ENCODE measurements at places on chromosomes 7 and 10.

- DNase-seq = no peak
Observed at GRCh38 chr10:48589266-48589665, 15.6 kb downstream of the ARHGAP22 start.

- no peak for DNase-seq
Observed at GRCh38 chr7:150949971-150950491, 28.1 kb downstream of the KCNH2 start.

- no peak for DNase-seq
Observed at GRCh38 chr7:114647518-114647917, 232.9 kb downstream of the FOXP2 start.

GRCh38 chr7:138907850-138908249 lies 73.3 kb downstream of the KIAA1549 start:
- no peak for DNase-seq

- DNase-seq = no peak
Observed at GRCh38 chr7:82851121-82851520, 311.6 kb downstream of the PCLO start.

DNA sequence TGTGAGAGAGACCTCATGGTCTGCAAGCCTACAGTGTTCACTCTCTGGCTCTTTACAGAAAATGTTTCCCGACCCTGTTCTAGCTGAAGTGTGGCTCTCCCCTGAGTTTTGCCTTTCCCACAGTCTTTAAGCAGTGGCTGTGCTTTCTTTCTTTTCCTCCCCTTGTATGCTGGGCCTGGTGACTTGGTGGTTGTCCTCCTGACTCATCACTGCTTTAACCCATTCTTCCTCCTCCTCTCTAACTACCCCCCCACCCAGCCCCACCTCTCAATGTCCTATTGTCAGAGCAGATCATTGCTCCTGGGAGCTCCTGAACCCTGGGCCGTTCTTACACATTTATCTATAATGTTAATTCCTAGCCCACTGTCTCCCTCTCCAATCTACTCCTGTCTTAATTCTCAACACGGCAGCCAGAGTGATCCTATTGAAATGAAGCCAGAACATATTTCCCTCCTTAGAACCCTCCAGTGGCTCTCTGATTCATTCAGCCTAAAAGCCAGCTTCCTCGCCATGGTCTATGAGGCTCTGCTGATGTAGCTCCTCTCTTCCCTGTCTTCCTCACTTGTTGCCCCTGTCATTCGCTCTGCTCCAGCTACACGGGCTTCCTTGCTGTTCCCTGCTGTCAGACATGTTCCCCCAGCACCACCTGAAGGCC lies 55.0 kb downstream of the DENND11 start:
- DNase-seq = no peak

- no peak for DNase-seq
Observed at GRCh38 chr10:12081879-12082557, 13.3 kb downstream of the DHTKD1 start.

DNA sequence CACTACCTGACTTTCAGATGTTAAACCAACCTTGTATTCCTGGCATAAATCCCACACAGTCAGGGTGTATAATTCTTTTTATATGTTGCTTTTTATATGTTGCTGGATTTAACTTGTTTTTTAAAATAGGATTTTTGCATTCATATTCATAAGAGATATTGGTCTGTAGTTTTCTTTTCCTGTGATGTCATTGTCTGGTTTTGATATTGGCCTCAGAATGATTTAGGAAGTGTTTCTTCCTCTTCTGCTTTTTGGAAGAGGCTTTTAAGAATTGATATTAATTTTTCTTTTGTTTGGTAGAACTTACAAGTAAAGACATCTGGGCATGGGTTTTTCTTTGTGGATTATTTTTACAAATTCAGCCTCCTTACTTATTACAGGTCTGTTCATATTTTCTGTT lies 93.1 kb downstream of the CARD11 start:
- DNase-seq = no peak

DNA sequence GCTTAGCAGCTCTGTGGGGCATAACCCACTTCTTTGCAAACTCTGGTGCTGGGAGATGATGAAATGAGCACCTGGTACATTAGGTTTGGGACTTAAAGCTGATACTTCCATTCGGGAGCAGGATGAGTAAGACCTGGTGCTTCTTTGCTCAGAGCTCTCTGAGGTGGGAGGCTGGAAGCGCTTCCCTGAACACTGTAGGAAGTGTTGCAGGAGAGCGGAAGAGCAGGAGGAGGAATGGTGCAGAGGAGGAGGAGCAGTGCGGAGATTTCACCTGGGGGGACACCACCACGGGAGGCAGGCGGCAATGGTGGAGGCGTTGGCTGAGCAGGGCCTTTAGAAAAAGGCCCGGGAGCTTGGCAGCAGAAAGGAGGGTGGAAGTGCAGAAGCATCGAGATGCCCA lies 142.5 kb downstream of the MGMT start:
- DNase-seq = no peak

DNA sequence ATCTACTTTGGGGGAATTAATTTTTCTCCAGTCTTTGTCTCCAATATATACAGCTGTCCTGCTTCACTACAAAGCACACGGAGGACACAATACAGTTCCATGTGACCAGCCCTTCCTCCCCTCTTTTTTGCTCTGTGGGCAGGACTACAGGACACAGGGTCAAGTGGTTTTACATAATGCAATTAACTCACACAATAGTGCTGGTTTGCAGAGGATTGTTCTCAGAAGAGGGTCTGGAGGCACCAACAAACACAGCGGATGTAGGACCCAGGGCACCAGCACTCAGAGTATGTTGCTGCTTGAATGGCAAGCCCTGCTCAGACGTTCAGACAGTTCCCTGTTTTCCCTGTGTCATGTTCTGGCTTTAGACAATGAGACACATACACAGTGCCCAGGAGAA lies 52.0 kb upstream of the NPTX2 start:
- no peak for DNase-seq

- no peak for DNase-seq
Observed at GRCh38 chr7:79497728-79498127, 44.3 kb upstream of the MAGI2 start.

- no peak for DNase-seq
Observed at GRCh38 chr7:53531-53930, 138.8 kb upstream of the FAM20C start.

DNA sequence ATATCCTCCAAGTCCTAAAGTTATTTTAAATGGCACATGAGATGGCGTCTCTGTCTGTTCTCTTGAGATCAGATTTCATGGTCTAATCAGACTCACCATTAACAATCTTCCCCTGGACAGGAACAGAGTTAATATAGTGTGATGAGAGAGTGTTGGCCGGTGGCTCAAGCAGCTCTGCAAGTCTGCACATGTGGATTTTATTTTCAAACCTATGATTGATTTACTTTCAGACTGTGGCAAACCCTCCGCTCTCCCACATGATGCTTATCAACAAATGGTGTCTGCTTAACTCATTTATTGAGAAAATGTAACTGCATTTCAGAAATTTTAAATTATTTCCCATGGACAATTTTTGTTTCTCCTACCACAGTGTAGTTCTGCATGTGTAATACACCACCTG lies 46.5 kb upstream of the HGF start:
- no peak for DNase-seq

- no peak for DNase-seq
Observed at GRCh38 chr7:104820836-104821535, 193.0 kb upstream of the KMT2E start.

GRCh38 chr7:118087126-118087525 lies 96.8 kb upstream of the LSM8 start:
- no peak for DNase-seq

DNA sequence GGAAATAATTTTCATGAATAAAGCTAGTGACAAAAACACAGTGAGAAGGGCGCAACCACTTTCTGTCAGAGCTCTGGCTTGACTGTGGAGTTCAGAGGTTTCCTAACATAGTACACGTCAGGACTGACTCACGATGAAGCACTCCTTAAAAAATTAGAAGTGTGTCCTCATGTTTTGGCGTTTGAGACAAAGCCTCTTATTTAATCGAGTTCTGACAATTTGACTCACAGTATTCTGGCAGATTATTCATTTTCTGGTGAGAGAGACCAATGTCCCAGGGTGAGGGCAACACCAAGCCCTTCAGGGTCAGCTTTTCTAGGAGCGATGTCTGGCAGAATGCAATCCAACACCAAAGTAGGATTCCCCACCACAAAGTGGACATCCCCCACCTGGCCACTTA lies 108.7 kb downstream of the DIP2C start:
- DNase-seq = no peak

DNA sequence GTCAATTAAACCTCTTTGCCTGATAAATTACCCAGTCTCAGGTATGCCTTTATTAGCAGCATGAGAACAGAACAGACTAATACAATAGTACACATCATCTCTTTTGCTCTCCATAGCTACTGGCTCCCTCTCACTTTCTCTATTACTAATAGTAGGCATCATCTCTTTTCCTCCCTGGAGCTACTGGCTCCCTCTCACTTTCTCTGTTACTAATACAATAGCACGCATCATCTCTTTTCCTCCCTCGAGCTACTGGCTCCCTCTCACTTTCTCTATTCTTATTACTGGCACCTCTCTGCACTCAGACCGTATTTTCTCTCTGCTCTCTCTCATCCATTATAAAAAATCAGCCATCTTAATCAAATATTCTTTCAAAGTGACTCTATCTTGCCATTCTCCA lies 37.1 kb downstream of the SLC25A13 start:
- no peak for DNase-seq

GRCh38 chr10:14665865-14666857 lies 108.5 kb downstream of the FAM107B start:
- no peak for DNase-seq

GRCh38 chr10:70913191-70913892 lies 25.0 kb upstream of the PCBD1 start:
- no peak for DNase-seq

DNA sequence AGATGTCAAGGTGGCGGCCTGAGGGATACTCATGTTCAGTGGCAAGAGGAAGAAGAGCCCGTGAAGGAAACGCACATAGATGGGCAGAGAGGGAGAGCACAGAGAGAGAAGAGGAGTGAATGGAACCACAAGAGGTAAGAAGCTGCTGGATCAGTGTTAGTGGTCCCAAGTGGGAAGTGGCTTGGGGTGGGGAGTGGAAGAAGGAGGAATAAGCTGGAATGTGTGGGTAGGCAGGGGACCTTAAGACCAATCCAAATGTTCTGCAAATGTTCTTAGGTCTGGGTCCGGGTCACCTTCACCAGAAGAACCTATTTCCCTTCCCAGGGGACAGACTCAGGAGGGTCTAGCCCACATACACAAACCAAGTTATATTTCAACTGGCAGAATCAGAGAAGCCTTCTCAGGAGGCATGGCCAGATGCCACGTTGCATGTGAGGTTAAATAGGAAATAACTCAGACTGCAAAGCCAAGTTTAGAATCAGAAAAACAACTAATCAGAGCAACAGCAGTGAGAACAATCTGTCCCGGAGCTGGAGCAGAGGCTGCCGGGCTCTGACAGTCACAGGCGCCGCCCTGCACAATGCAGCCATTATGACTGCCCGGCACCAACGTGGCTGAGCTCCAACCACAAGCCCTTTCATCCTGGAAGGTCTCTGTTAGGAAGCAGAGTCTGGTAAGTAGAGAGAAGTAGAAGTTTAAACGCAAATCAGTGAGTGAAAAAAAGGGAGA lies 78.6 kb upstream of the ARMC3 start:
- DNase-seq = no peak

DNA sequence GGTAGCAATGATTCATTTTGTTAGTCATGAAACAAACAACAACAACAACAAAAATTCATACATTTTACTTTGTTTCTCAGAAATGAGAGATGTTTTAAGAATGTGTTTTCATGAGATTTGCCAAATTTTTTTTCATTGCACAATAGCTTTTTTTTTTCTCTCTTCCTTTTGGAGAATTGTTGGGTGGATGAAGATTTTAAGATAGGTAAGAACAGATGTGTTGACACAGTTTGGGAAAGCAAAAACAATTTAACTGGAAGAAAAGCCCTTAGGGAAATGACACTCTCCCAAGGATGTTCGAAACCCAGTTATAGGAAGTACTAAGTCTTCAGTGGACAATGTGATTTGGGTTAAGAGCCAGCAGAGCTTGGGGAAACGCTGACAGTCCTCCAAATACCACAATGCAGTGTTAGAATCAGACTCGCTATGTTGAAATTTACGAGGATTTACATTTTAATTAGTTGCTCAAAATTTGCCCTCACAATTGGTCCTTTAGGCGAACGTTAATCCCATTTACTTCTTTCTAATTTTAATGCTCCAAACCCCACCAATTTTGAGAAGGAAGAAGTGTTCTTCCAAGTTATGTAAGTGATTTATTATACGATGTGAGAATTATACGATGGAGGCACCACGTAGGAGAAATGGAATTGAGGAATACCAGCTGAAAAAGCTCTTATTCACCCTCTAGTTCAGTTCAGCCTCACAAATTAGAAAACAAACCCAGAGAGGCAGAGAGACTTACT lies 61.2 kb downstream of the HHEX start:
- DNase-seq = no peak

- no peak for DNase-seq
Observed at GRCh38 chr7:99036546-99037111, 107.3 kb downstream of the SMURF1 start.

DNA sequence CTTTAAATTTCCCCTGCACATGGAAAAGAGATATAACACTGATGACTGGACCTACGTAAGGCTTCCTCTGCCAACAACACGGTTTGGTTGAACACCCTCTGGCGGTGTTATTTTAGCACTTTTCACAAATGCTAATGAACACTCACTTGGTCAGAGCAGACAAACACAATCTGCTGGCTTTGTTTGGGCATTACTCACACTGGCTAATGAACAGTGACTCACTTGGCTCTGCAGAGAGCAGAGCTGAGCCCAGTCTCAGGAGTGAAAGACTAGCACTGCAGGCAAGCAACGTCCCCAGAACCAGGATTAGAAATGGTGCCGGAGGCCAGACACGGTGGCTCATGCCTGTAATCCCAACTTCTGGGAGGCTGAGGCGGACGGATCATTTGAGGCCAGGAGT lies 430.8 kb downstream of the PLXNA4 start:
- no peak for DNase-seq

DNA sequence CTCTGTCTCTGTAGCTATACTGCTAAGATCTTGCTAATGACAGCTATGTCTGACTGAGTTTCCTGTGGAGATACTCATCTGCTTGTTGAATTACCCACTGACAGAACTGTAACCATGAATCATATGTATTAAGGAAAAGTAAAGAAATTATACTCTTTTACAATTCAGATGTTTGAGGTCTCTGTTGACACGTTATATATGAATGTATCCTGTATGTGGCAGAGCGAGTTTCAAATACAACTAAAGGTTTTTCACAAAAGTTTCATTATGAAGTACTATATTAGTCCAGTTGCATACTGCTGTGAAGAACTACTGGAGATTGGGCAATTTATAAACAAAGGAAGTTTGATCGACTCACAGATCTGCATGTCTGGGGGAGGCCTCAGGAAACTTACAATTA lies 232.5 kb downstream of the CDK14 start:
- DNase-seq = no peak

- no peak for DNase-seq
Observed at GRCh38 chr10:113842171-113842570, 11.7 kb downstream of the DCLRE1A start.

DNA sequence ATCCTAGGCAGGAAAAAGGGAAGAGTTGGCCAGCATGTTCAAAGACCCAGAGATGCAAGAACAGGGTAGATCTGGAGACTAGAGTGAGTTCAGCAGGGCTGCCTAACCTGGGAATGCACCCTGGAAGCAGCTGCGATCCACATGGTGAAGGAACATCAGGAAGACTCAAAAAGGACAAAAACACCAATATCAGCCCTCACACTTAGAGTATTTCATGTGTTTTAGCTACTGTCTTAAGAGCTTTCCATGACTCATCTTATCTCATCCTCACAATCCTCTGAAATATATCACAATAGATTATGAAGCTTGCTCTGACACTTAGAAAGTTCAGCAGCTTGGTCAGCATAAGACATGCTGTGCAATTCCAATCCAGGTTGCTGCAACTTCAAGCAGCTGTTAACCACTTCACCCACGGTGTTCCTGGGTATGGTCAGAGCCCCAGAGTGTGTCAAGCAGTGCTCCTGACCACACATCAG lies 380.9 kb downstream of the PARD3 start:
- DNase-seq = no peak
